ENCODE measurements at places on chromosomes 11 and 22.
A peak's percentile ranks its signal among the peaks of the same experiment; 100 is the strongest.

DNA sequence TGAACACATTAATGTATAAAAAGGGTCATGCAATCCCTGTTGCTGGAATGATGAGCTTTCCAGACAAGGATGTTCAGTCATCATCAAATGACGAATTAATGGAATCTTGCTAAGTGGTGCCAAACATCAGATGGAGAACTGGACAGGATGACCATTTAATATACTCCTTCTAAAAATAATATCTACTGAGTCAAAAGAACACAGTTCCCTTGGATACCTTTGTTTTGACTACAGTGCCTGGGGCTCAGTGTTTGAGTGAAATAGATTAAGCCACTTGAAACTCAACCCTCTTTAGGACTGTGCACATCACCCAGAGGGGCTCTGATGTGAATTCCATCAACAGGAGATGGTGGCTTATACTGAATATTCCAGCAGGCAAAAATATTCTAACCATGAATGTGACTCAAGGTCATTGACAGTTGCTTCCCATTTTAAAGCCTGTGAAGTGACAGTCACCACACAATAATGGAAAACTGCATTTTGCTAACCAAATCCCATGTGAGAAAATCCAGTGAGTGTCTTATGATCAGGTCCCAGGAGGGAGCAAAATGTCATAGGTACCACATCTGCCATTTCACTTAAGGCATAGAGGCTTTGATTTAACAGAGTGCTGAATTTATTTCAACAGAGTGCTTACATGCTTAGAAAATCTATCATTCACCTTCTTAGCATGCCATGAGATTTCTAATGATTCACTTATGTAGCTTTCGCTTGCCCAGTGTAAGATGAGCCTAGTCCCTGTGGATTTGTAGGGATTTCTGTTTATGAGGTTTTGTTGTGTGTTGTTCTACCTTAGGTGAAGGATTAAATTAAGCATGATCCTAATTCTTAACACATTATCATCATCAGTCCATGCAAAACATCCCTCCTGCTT lies 41.3 kb upstream of the SLN start:
- no peak for DNase-seq

DNA sequence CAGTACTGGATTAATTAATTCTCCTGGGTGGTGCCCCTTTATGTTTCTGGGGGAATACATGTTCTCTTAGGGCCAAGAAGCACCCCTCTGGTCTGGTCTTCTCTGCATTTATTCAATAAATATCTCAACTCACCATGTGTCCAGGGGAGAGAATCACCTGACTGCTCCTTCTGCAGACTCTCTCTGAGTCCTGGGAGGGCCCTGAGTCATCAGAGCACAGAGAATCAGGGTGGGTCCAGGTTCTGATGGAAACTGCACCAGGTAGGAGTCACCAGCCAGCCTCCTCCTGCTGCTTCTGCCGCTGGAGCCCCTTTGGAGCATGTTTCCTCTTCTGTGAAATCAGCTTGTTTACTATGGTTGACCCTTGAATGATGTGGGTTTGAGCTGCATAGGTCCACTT lies 107.7 kb upstream of the PLET1 start:
- DNase-seq = no peak

DNA sequence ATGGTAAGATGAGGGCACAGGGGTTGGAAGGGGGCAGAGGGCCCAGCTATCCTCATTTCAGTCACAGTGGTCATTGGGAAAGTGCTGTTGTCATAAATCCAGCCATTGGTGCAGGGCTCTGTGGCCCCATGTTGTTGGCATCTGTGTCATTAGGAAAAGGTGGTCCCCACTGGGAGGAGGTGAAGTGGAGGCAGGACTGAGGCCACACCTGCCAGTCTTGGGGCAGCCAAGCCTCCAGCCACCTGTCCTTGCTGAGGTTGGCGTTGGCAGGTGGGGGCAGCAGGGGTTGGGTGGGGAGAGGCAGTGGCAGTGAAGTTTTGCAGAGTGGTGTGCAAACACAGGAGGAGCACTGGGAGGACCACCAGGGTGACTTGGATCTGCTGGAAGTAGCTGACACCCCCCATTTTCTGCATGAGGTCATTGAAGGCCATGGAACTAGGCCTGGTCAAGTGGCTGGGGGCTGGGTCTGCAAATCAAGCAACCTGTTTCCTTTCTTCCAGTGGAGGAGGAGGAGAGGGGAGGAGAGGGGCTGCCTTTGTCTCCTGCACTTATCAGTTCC lies 25.3 kb downstream of the SLC22A6 start:
- DNase-seq = no peak

DNA sequence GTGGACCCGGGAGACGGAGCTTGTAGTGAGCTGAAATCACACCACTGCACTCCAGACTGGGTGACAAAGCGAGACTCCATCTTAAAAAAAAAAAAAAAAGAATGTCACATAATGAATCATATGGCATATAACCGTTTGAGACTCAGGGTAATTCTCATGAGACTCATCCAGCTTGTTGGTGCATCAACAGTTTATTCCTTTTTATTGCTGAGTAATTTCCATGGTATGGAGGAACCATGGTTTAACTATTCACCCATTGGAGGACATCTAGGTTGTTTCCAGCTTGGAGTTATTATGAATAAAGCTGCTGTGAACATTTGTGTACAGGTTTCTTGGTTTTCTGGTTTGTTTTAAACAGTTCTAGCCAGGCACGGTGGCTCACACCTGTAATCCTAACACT lies 25.3 kb downstream of the PPARA start:
- DNase-seq = no peak

- no peak for DNase-seq
Observed at GRCh38 chr11:102192349-102193066, 82.3 kb downstream of the YAP1 start.

DNA sequence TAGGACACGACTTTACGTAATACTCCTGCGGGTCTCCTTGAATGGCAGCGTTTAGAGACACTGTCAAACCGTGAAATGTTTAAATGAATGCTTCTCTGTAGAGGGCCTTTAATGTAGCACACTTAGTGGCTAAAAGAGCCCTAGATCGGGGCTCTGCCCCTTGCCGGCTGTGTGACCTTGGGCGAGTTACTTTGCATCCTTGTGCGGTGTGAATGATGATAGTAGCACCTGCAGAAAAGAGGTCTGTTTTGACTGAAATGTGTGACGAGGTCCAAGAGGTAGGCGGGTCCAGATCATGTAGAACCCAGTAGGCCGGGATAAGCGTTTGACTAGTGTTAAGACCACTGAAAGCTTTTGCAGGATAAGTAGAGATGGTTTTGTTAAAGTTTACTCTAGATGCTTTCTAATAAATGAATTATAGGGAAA lies 866 bp downstream of the MED17 start:
- DNase-seq = no peak

GRCh38 chr11:45725776-45726492 lies 60.5 kb upstream of the CHST1 start:
- no peak for DNase-seq

DNA sequence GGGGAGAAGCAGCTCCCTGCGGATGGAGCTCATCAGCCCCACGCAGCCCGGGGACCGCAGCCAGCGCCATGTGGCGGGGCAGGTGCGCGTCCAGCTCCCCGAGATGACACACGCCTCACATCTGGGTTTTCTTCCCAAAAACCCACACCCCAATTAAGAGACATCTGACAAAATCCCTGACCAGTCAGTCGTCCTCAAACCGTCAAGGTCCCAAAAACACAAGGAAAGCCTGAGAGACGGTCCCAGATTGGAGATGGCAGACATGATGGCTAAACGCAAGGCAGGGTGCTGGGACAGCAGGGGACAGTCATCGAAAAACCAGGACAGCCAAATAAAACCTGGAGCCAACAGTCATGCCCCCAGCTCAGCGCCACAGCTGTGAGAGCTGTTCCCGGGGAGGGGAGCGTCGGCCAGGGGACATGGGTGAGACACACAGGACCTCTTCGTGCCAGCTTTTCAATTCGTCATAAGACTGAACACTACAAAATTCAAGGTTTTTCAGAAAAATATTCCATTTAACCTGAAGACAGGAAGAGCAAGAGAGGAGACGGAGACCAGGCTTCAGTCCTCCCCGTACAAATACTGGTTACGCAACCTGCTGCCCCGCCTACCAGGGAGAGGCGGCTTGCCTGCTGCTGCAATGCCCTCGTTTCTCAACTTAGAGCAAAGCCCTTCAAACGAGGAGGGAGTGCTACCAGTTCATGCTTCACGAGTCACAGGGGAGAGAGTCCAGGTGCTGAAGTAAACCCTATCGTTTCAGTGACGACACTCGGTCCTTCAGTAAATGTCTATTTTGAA lies 10.5 kb downstream of the TOLLIP start:
- DNase-seq = no peak

DNA sequence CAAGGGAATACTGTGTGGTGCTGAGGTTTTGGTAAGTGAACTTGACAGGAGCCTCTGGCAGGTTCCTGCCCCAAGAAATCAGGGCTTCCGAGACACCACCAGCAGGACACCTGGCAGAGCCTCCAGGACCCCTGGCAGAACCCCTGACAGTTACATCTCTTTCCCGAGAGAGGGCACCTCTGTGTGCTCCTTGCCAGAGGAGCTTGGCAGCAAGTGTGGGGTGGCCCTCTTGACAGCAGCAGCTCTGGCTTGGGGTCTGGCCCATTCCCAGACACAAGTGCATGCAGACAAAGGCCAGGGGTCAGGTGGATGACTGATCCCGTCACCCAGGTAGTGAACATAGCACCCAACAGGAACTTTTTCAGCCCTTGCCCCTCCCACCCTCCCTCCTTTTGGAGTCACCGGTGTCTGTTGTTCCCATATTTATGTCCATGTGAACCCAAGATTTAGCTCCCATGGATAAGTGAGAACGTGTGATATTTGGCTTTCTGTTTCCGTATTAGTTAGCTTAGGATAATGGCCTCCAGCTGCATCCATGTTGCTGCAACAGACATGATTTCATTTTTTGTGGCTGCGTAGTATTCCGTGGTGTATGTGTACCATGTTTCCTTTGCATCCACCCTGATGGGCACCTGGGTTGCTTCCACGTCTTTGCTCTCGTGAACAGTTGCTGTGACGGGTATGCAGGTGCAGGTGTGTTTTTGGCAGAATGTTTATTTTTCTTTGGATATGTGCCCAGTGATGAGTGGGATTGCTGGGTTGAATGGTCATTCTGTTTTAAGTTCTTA lies 21.2 kb upstream of the OSBPL5 start:
- no peak for DNase-seq

DNA sequence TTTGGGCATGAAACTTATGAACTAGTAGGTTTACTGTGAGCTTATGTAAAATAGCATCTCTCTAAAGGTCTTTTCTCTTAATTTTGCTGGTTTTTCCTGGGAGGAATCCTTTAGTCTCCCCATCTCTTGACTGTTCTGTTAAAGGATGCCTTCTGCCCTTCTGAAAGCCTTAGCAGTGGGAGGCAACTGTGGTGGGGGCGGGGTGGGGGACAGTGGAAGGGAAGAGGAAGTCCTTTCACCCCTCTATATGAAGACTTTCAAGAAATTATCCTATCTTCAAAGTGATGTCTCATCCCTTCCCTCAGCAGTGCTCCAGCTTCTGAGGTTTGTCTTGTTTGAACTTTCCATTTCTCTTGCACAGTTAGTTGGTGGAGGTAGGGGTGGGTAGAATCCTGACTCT lies 73.1 kb downstream of the ELP4 start:
- no peak for DNase-seq

DNA sequence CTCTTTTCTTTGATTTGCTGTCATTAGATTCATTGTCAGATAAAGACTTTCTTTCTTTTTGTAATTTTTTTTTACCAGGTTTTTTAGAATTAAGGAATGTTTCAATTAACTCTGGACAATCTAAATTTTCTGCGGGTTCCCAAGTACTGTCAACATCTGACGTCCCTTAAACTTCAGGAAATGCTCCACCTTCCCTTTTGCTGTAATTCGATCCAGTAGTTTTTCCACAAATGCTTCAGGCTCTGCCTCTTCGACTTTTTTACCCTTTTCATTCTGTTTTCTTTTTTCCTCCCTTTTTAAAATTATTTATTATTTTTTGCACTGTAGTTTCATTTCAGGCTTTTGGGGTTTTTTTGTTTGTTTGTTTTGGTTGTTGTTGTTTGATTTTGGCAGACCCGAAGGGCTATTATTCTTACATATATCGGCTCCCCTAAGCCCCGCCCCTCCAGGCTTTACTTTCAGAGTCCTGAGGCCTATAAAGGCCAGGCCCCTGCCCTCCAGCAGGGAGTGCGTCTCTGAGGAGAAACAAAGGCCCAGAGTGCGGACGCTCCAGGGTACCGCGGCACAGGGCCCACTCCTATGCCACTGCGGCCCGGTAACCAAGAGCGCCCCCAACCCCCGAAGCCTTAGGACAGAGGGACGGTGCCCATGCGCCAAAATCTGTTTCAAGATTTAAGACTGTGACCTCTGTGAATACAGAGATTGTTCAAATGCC lies 116.4 kb downstream of the TYR start:
- DNase-seq = peak; percentile 17

GRCh38 chr22:39732625-39733024 lies 160.9 kb downstream of the ENTHD1 start:
- DNase-seq = no peak

DNA sequence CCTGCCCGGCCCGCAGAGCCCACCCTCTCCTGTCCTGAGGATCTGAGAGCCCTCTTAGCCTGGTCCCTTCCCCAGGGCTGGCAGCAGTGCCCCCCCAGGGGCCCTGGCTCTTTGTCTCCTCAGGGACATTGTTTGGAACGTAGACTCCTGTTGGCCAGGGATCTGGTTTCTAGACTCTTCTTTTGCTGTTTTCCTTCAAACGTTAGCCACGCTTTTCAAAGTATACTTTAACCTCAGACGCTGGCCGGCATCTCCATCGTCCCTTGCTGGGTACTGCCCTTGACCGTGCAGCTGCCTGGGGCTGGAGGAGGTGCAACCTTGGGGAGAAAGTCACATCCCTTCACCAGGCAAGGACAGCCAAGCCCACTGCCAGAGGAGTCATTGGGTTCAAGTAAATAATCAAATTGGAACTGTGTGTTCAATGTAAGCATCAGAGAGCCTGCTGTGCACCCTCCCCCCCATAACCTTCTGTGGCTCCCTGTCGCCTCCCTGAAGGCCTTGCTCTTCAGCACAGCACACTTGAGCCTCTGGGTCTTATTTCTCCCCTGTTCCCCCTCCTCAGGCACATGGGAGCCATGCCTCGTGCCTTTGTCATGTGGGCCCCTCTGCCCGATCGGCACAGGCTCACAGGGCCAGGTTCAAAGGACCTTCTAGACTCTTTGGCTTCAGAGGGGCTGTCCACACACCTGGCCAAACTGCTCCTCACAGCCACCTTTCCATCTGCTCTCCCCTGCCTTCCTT lies 21.8 kb upstream of the WNT7B start:
- no peak for DNase-seq

DNA sequence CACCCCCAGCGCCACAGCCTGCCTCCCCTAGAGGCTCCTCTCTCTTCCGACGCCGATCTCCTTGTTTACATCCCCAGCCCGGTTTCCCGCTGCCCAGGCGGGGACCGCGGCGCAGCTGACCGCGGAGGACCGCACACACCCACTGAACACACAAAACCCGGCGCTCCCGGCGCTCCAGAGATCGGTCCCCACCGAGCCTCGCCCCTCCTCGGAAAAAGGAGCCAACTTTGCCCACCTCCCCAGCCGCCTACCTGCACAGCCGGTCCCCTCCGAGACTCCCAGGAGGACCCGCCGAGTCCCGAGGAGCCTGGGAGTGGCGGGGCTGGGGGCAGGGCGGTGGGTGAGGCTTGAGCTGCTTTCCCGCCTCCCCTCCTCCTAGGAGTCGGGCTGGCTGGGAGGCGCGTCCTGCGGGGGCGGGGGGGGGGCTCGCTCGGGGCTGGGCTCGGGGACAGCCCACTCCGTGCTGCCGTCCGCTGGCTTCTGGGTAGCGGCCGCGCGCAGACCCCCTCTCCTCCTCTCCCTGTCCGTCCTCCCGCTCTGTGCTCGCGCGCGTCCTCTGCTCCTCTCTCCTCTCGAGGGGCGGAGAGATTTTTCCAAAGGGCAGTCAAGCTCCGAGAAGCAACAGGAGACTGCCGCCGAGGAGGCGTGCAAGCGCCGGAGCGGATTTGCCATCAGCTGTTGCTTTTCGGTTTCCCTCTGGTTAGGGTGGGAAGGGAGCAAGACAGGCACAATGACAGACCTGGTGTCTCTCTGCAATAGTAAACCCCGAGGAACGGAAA lies at the start of gene FXYD6:
FXYD6 (minus strand) TSS at position 318 of the 779 bp plus-strand sequence. CDS start 33,882 bp downstream, outside the sequence.
- peak; percentile 85 for DNase-seq
